ENCODE measurements at places on chromosomes 6 and 20.

DNA sequence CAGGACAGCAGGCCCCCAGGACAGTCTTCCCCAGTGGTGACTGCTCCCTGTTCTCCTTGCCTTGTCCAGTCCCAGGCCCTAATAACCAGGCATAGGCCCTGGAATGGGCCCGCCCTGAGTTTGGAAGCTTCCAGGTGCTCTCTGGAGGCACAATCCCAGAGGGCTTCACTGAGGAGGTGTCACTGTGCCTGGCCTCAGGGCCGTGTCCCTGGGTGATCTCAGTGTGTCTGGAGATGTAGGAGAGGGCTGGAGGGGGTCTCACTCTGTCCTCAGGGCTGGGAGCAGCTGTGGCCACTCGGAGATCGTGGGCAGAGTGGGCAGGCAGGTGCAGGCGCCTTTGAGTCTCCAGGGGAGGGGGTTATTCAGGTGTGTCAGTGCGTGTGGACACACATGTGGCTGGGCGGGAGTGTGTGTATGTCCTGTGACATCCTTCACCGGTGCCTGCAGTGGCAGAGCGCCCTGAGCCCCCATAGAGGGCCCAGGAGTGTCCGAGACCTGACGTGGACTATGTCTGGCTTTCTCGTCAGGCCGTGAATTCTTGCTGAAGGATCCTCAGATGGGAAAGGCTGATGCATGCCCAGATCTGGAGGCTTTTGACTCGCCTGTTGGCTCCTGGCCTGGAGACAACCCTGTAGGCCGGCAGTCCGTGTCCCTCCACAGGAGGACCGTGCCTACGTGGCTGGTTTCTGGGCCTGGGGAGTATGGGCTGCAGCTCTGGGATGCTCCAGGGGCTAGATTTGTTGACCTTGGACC, 5.5 kb upstream of the NPBWR2 start:
- DNase-seq: no peak

DNA sequence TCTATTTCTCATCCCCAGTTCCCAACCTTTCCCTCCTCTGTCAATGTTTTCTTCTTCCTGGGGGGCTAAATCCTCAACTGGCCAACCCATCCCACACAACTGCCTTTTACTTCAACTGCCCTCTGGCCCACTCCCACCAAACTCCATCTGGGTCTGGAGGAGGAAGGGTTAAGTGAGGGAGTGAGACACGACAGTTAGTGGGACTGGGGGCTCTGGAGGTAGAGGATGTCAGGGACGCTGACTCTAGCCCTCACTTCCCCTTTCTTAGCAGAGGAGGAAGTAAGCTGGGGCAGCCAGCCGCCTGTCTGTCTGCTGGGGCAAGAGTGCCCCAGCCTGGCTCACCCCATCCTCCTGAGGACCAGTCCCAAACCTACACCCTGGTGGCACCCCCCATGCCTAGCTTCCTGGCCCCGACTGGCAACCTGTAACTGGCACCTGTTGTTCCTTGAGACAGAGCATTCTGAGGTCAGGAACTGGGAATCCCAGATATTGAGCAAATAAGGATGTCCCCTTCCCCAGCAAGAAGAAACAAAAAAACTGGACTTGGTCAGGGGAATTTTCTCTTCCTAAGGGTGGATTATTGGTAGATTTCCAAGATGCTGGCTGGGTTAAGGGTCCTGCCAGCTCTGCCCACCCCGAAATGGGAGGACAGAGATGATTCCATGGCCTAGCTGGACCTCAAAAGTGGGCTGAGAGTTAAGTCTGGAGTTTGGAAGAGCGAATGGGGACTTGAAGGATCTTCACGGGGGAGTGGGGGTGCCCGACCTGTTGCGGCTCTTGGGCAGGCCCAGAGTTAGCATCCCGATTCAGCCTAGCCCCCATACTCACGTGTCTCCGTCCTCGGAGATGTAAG, 971 bp downstream of the NFKBIE start:
- DNase-seq: no peak

- peak; percentile 73 for DNase-seq
These were observed 105.0 kb downstream of the OLIG3 start for GRCh38 chr6:137389150-137389704.

DNA sequence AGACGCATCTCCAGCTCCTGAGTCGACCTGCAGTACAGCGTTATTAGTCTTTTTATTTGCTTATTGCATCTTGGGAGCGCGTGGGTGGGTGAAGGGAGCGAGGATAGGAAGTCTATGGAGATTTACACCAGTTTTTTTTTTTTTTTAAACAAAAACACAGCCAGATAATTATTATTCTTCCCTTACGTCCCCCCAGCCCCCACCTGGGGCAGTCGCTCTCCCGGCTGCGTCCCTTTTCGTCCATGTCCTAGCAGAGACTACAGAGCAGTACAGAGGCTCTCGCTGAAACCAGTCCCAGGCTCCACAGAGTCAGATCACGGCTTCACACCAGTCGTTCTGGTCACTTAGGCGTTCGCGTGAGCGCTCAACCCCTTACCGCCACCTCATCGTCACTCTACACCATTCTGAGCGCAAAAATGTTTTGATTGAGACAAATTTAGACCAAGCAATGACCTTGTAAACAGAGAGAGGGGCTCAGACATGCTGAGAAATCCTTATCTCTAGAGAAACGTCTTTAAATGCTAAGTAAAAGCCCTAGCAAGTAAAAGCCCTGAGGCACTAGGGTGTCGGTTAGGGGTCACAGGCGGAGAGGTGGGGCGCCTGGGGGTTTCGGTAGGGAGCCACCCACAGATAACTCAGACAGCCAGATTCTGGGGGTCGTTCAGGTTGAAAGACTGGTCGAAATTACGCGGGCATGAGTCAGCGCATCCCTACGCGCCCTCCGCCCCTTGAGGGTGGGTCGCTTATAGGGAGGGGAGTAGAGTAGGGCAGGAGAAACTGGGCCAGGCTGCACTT, 975 bp upstream of the PPT2 start:
- no peak for DNase-seq

- DNase-seq: no peak
These were observed 13.4 kb upstream of the SERPINB1 start for GRCh38 chr6:2855061-2855519.
